Mammary epithelial cell (primary cell): ENCODE measurements at places on chromosomes 3 and 15.

DNA sequence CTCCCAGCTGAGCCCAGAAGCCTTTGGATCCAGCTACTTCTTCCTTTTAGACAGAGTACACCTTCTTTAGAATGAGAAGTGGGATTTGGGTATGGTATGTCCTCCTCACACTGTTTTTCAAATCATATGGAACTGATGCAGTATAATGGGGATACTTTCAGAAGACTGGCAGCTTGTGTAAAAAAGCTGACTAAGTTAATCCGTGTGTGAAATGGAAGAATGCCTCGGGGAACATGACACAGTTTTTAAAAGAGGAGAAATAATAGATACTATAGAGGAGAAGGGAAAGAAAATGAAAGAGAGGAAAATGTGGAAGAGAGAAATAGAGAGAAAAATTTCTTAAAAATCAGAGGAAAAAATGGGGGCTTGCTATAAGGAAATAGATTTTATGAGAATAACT lies 47.7 kb downstream of the TUSC7 start:
- DNase-seq, result no peak

- no peak for DNase-seq
Measured at GRCh38 chr3:72582211-72582878, 265.9 kb downstream of the SHQ1 start.

GRCh38 chr3:184237807-184238206 lies 8.4 kb downstream of the VWA5B2 start:
- no peak for DNase-seq

DNA sequence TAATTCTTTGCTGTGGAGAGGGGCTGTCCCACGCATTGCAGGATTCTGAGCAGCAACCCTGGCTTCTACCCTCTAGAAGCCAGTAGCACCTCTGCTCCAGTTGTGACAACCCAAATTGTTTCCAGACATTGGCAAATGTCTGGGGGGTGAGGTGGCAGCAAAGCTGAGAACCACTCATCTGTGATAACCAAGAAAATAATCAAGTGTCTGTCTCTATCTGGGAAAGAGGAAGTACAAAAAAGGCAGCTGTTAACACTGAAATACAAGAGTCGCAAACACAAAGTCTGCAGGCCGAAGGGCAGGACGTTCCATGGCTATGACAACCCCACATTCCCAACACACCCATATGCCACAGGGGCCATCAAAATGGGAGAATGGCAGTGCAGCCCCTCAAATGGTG lies 42.2 kb upstream of the GNB5 start:
- no peak for DNase-seq

- peak; percentile 26 for DNase-seq
Measured at GRCh38 chr3:56819016-56819809, 17.5 kb upstream of the ARHGEF3 start.

DNA sequence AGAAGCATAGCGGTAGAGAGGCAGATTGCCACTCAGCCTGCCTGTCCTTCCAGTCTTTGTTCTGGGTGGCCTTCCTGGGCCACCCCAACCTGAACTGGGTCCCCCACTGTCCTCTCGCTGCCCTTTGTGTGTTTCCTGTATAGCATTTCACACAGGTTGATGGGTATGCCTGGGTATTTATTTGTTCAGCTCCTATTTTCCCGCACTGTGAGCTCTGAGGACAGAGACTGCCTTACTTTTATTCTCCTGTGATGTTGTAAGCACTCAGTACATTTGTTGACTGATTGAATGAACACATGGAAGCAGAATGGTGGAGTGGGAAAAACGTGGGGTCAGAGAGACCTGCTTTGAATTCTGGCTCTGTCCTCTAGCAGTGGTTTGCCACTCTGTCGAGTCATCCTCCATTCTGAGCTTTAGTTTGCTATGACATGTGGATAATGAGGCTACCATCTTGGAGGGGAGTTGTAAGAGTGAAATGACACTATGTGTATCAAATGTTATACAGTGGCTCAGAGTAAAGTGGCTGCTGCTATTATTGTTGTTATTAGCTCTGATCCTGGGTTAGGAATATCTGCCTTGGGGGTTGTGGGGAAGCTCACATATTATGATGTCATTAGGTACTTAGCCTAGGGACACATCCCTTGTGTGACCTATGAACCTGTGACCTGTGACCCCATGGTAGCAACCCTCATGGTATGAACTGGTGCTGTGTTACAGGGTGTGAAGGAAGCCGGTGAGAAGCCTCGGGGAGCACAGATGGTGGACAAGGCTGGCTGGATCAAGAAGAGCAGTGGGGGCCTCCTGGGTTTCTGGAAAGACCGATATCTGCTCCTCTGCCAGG lies 6.4 kb downstream of the PLEKHO2 start:
- DNase-seq, result no peak

GRCh38 chr15:37098468-37099318 lies 1.7 kb downstream of the MEIS2 start:
- peak; percentile 47 for DNase-seq

DNA sequence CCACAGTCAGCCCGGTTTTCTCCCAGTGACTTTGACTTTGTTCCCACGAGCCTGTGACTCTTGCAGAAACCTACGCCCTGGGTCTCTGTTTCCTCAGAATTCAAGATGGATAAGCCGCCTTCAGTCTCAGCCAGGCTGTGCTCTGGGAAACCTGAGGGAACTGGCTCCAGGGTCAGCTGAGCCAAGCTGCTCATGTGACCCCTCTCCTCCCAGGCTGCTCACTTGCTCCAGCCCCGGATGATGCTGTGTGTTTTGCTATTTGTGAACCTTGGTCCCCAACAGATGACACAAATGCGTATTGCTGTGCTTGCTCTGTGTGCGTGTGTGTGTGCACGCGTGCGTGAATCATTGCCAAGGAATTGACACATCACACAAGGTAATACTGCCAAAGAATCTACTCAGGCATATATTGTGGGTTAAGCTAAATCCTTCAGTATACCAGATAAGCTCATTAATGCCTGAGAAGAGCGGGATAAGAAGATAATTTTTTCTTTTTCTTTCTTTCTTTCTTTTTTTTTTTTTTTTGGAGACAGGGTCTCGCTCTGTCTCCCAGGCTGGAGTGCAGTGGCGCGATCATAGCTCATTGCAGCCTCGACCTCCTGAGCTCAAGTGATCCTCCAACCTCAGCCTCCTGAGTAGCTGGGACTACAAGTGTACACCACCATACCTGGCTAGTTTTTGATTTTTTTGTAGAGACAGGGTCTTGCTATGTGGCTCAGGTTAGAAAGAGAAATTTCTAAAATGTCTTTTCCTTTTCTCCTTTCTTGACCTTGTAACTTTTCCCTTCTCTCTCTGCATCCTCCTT lies 29.2 kb upstream of the UMPS start:
- no peak for DNase-seq

DNA sequence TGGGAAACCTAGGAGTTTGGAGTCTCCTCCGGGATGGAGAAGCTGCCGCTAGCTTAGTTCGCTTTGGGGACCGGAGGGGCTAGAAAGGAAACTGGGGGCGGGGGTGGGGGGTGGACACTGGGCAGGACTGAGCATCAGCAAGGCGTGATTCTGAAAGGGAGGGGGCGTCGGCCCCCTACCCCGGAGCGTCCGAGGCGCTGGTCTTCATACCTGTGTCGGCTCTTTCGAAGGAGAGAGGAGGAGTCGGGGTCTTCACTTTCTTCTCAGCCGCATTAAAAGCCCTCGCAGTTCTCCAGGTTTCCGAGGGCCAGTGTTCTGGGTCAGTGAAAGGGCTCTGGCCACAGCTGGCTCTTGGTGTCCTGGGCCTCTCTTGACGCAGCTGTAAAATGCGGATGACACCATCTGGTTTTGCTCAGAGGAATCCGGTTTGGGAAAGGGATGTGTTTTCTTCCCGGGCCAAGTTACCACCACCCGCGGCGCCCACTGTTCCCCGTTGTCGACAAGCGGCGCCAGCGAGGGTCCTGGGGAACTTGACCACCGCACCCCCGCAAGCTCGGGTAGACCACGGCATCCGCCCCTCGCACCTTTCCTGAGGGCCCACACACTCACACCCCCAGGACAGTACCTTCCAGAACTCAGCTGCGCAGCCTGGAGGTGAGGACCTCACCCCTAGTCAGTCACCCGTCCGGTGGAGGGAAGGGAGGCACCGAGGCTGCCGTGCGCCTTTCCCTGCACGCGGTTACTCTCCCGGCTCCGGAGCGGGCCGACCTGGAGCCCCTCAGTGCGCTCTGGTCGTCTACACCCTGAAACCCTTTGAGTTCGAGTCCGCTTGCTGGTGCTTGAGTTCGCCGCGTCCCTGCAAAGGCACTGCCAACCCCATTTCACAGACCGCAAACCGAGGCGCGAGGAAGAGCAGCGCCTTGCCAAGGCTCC lies 660 bp downstream of the CCK start:
- DNase-seq, result no peak

GRCh38 chr3:127421943-127422662 lies 134.3 kb upstream of the PRR20G start:
- DNase-seq, result no peak

DNA sequence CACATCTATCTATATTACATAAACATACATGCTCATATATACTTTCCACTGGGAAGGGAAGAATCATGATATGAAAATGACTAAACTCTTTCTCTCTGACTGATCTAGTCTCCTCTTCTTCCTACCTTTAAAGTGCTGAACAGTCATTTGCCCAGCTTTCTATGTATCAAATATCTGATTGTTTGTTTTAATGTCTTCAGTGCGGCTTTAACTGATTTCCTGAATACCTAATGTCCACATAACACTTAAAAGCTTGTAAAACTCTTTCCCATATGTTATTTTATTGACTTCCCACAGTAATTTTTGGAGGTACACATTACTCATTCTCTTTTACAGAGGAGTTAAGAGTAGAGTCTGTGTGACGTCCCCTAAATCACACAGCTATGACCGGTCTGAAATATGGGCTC lies 28.2 kb downstream of the CPOX start:
- DNase-seq, result peak; percentile 30

GRCh38 chr15:97978401-97979139 lies 18.1 kb downstream of the ARRDC4 start:
- no peak for DNase-seq

DNA sequence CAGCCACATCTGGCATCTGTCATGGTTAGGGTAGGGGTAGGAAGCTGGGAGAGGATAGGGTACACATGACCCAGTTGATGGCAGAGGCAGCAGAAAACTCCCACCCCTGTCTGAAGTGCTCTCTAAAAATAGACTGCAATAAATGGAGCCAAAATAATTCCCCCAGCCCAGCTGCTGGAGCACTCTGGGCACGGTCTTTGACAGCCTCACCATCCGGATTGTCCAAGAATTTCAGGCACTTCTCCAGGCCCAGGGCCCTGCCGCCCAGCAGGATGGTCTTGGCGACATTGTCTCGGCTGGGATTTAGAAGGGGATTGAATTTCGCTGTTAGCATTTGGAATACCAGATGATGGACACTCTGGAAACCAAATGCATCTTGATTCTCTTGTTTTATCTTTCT lies 103.7 kb downstream of the IQSEC1 start:
- DNase-seq, result no peak

DNA sequence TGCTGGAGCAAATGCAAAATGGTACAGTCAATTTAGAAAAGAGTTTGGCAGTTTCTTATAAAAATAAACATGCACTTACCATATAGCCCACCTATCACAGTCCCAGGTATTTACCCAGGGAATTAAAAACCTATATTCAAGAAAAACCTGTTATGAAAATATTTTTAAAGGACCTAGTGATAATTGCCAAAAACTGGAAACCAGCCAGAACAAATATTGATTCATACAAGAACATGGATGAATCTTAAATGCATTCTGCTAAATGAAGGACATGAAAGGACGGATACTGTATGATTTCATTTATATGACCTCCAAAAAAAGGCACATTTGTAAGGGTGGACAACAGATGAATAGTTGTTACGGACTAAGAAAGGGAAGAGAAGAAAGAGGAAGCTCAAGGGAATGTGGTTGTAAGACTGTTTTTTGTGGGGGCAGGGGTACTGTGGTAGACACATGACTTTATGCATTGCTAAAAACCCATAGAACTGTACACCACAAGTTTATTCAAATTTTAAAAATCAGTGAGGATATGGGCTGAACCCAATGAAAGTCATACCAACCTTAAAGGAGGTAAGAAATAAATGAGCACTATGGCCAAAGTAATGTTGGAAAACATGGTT lies 61.0 kb downstream of the ZBBX start:
- no peak for DNase-seq

GRCh38 chr15:99312228-99312627 lies 60.9 kb downstream of the LRRC28 start:
- no peak for DNase-seq

DNA sequence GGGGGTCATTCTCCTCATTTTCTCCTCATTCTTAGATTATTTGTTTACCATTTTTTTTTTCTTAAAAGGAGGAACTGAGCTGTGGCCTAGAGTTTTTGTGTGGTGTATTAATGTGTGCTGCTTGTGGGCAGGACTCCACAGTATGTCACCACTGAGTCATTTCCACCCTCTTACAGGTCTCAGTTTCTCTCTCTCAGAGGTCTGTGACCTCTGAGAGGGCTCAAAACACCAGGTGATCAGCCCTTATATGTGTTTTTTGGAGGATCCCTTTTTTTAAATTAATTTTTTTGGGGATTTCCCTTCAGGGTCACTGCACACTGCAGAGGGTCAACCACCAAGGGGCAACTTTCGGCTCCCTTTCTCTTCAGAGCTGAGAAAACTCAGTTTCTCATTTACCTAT lies 166.4 kb downstream of the SUCNR1 start:
- no peak for DNase-seq

- DNase-seq, result peak; percentile 35
Measured at GRCh38 chr15:38176155-38176554, 76.5 kb upstream of the SPRED1 start.

- no peak for DNase-seq
Measured at GRCh38 chr3:8529738-8530525, 28.3 kb downstream of the LMCD1 start.

- peak; percentile 93 for DNase-seq
Measured at GRCh38 chr3:4421121-4421520, 45.9 kb downstream of the SUMF1 start.

GRCh38 chr3:39989746-39990145 lies 180.3 kb downstream of the MYRIP start:
- no peak for DNase-seq

DNA sequence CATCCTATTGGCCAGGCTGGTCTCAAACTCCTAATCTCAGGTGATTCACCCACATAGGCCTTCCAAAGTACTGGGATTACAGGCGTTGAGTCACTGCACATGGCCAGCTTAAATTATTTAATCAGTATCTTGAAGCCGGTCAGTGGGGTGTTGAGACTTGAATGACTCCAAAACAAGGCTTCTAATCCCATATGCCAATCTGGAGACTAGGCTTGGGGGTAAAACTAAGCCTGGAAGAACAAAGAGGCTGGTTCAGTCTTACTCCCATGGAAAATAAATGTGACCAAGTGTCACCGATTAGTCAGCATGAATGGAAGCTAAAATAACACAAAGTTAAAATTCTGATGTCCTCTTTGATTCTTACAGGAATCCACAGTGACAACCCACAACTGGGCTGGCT lies 509.1 kb downstream of the FOXP1 start:
- DNase-seq, result no peak

GRCh38 chr15:24078310-24079029 lies 391.4 kb upstream of the NDN start:
- no peak for DNase-seq

DNA sequence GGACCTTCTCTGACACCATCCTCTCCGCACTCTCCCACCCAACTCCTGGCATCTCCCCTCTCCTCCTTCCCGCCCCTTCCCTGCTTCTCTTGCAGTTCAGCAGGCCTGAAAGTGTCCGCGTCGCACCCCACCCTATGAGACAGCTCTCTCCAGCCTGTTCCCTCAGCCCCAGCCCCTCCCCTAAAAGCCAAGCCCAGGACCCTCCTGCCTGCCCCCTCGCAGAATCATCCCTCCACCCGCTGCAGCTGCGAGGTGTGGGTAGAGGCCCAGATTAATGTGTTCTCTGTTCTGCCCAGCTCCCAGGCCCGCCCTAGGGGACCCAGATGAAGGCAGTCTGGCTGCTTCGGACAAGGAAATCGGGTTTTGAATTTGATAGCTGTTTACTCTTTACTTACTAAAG lies 410 bp downstream of the PRR23E start:
- DNase-seq, result no peak
